ENCODE measurements at places on chromosomes 6 and 20.

DNA sequence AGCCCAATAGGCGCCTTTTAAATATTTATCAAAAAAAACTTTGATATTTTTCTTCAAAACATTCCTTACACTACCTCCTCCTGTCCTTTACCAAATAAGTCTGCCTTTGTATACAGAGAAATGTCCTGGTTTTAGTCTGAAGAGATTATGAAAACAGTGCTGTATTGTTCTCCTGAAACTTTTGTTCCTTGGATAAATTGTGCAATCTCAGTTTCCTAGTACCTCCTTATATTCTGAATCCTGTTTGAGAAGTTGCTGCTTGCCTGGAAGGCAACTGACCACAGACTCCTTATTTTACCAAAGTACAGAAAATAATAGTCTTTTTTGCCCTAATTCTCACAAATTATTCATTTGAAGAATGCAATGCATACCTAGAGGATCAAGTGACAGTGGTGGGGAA is 349.5 kb downstream of the EPHA7 start:
- DNase-seq = no peak

GRCh38 chr20:54174457-54175175 is 830 bp upstream of the CYP24A1 start:
- no peak for DNase-seq

DNA sequence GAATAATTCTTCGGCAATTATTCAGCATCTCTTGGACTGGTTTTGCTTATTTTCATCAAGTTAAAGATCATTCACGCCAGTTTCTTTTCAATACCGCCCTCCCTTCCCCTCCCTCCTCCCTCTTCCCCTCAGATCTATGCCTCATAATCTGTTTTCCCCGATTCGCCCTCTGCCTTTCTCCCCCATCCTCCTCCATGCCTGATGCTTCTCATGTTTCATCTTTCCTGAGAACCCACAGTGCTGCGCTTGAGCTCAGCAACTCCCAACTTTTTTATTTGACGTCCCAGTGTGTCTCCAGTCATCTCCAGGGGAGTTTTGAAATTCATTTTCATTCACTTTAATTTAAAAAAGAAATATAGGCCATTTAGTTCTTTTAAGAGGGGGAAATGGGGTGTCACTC is 142.7 kb downstream of the PTPRT start:
- no peak for DNase-seq

DNA sequence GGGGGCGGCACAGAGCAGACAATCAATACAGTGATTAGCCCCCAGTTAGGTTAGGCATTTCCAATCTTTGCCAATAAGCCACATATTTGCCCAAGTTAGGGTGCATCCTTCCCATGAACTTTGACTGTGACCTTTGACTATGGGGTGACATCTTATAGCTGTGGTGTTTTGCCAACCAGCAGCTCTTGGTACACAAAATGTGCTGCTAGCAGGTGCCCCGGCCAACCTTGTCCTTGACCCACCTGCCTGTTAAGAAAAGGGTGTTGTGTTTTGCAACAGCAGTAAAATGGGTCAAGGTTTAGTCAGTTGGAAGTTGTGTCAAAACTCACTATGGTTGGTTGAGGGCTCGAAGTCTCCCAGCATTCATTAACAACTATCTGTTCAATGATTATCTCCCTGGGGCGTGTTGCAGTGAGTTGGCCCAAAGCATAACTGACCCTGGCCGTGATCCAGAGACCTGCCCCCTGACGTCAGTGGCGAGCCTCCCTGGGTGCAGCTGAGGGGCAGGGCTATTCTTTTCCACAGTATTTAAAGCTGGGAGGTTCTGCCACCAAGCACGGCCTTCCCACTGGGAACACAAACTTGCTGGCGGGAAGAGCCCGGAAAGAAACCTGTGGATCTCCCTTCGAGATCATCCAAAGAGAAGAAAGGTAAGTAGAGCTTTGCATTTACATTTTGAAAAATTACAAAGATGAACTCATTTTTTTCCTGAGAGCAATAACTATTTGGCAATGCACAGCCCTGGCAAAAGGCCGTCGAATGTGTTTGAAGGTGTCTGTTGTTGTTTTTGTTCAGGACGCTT is at the start of gene PCK1:
TSS of gene PCK1 (plus strand) at position 557 of the 802 bp plus-strand sequence. CDS start 302 bp downstream, outside the sequence.
- no peak for DNase-seq

- no peak for DNase-seq
Measured at GRCh38 chr6:15025446-15025845, 220.4 kb upstream of the JARID2 start.

GRCh38 chr6:1872649-1873131 is 263.0 kb downstream of the FOXC1 start:
- DNase-seq = no peak

DNA sequence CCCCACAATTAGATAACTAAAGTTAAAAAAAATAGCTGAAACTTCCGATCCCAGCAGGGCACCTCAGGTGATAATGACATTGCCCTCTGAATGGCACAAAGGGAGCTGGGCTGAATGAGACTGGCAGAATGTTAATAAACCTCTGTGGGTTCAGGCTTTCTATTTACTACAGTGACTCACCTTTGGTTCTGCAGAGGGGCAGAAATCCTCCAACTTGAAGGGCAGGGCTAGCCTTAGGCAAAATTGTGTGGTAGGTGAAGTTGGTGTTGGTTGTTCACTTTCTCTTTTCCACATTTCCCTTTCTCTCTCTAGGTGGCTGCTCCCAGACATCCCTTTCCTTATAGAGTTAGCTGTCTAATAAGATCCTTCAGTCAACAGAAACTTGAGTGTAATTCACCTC is 625.2 kb downstream of the EPM2A start:
- no peak for DNase-seq

DNA sequence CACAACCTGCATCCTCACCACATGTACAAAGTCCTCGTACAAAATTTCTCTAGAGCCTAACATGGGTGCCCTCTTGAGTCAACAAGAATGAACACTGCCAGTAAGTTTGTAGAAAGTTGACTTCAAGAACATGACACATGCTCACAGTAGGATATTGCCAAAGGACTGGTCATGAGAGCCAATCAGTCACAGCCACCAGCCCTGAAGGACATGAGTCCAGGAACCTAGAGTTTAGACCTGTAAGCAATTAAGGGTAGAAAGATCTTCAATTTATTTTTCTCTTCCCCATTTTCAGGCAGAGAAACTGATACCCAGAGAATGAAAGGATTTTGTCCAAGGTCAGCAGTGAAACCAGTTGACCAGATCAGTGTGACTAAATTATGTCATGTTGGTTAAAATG is 96.1 kb downstream of the MAFB start:
- no peak for DNase-seq

DNA sequence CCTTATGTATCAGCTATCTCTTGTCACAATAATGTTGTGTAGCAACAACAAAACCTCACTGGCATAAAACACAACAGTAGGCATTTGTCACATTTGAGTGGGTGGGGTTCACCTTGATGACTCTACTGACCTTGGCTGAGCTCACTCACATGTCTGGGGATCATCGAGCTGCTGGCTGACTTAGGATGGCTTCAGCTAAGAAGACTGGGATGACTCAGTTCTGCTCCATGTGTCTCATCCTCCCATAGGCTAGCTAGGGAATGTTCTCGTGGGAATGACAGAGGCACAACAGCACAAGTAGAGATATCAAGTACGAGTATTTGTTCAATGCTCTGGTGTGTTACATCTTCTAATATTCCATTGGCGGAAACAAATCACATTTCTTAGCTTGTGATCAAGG is 167.9 kb downstream of the PLCB1 start:
- DNase-seq = no peak

DNA sequence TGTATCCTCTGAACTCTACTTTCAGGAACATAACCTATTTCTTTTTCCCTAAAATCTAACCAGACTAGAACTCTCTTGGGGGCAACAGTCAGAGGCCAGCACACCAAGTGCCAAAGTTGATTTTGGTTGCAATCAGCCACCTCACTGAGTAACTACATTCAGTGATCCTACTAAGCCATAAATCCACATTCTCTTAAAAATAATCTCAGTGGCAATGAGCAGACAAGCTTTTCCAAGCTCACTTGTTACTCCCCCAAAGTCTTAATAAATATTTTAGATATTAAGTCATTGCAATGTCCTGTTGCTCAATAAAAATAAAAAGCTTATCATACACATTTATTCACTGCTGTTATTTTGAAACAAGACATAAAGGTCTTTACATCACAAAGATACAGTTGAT is 9.8 kb downstream of the RGS17 start:
- DNase-seq = no peak

- no peak for DNase-seq
Measured at GRCh38 chr20:17655286-17655651, 26.8 kb downstream of the RRBP1 start.

DNA sequence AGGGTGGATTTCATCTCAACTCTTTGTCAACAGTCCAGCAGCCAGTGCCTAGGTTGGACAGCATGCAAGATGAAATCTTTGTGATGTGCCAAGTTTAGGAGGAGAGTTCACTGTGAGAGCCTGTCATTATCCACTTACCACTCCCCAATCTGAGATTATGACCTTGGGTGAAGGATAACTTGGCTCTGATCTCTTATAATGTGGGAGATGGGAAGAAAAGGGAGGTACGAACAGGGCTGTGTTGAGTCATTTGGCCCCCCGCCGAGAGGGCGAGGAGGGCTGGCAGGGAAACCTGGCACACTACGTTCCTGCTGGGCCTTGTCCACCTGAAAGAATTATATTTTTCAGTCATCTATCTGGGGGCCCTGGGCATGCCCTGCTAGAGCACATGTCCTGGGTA is 35.8 kb downstream of the LAMA4 start:
- DNase-seq = no peak

GRCh38 chr6:16352821-16353438 is 114.5 kb downstream of the GMPR start:
- no peak for DNase-seq
